ENCODE measurements at places on chromosomes 12 and 14. TPM values are rescaled to one million over a fixed set of nuclear protein-coding genes. Genes with fewer than 3 reads are reported as not detected.

Gene GALC
- 10.9 TPM for total RNA-seq

DNA sequence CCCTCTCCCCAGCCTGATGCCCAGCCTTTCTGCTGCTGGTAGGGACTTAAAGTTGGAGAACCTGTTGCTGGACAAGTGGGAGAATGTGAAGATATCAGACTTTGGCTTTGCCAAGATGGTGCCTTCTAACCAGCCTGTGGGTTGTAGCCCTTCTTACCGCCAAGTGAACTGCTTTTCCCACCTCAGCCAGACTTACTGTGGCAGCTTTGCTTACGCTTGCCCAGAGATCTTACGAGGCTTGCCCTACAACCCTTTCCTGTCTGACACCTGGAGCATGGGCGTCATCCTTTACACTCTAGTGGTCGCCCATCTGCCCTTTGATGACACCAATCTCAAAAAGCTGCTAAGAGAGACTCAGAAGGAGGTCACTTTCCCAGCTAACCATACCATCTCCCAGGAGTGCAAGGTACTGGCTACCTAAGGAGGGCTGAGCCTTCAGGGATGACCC is 1.6 kb downstream of the TSSK4 start:
- no peak overlapping the region for H3K4me3 ChIP-seq
- H3K4me1 ChIP-seq = peaks cover 9% of the 10 kb centered on the region
- H3K27ac ChIP-seq = no peak overlapping the region
- no peaks in the 10 kb centered on the region for H3K27me3 ChIP-seq
- no peak for DNase-seq

DNA sequence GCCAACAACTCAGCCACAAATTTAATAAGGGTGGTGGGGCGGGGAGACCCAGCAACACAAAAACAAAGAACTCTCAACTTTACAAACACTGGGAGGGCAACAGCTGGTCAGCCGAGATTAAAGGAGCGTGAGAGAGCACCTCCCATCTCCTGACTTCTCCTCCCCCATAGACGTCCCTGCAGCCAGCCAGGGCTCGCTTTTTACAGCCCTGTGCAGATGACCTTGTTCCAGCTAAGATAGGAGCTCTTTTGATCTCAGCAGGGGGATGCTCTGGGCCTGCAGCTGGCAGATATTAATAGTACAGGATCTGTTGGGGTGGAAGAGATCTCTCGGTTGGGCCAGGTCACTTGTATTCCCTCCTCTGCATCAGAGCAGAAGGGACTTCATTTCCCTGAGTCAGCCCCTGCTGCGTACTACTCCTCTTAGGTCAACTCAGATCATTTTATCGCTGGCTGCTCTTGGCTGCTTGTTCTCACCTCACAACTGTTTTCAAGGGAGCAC is 475.8 kb downstream of the RAD51B start:
- no peak overlapping the region for H3K27ac ChIP-seq
- peaks cover 8% of the 10 kb centered on the region for H3K36me3 ChIP-seq
- no peaks in the 10 kb centered on the region for H3K27me3 ChIP-seq
- peak; percentile 18 for DNase-seq

GRCh38 chr12:67618303-67618702 is 30.2 kb upstream of the DYRK2 start:
- H3K4me3 ChIP-seq = no peak overlapping the region
- H3K36me3 ChIP-seq = no peaks in the 10 kb centered on the region
- no peaks in the 10 kb centered on the region for H3K27me3 ChIP-seq
- no peak overlapping the region for H3K27ac ChIP-seq
- peaks cover 10% of the 10 kb centered on the region for H3K4me1 ChIP-seq

DNA sequence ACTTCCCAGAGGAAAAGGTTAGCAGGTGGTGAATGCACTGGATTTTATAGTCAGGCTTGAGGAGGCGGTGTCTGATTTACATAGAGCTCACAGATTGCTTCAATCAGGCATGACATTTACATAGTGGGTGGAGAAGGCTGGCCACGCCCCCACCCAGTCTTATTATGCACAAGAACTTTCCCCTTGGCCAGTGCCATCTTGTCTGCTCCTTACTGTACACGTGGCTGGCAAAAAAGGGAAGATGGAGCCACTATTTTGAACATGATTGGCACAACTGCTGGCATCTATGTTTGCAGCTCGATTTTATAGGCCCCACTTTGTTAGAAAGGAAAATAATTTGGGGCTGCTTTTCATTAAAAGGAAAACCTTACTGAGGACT is 10.9 kb upstream of the LGMN start:
- H3K36me3 ChIP-seq = no peaks in the 10 kb centered on the region
- H3K4me3 ChIP-seq = no peak overlapping the region
- peak; percentile 30 for DNase-seq
- H3K27ac ChIP-seq = no peak overlapping the region

DNA sequence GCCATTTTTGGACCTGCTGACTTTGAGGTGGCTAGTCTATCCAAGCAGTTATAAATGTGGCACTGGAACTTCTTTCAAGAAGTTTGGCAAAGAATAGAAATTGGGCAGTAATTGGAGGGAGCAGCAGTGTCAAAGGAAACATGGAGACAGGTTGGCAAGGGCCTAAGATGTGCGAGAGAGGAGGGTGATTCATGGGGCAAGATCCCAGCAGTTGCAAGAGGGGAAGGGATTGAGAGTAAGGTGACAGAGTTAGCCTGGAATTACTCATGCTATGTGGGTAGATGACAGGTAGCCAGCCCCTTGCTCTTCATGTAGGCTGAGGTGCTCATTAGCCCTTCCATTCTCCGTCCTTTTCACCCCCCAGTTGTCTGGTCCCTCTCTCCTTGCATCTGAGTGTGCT is 42.2 kb downstream of the FBXL14 start:
- H3K27me3 ChIP-seq = peaks cover 7% of the 10 kb centered on the region

Gene GMPR2
- 74.2 TPM for total RNA-seq

GRCh38 chr12:75446857-75447256 is 33.7 kb upstream of the GLIPR1 start:
- no peaks in the 10 kb centered on the region for H3K4me1 ChIP-seq
- no peaks in the 10 kb centered on the region for H3K27me3 ChIP-seq
- H3K36me3 ChIP-seq = peaks cover 11% of the 10 kb centered on the region
- DNase-seq = no peak
- no peak overlapping the region for H3K4me3 ChIP-seq

GRCh38 chr14:76760331-76761135 is 735 bp upstream of the VASH1 start:
- H3K36me3 ChIP-seq = no peaks in the 10 kb centered on the region
- H3K27me3 ChIP-seq = peaks cover 75% of the 10 kb centered on the region
- DNase-seq = peak; percentile 9
- H3K4me1 ChIP-seq = peaks cover 15% of the 10 kb centered on the region

- no peak for DNase-seq
- no peak overlapping the region for H3K27ac ChIP-seq
- peaks cover 58% of the 10 kb centered on the region for H3K27me3 ChIP-seq
- H3K4me1 ChIP-seq = peaks cover 15% of the 10 kb centered on the region
- no peaks in the 10 kb centered on the region for H3K36me3 ChIP-seq
Measured at GRCh38 chr12:132390287-132391076, 61.1 kb upstream of the GALNT9 start.

Measured in WTC11 (cell line).